ENCODE measurements at places on chromosomes 4 and X.

- no peak for DNase-seq
Measured at GRCh38 chrX:135432881-135433521, 11.3 kb downstream of the SMIM10L2A start.

- no peak for DNase-seq
Measured at GRCh38 chr4:7021355-7021754, 21.8 kb upstream of the TADA2B start.

GRCh38 chr4:105126311-105127169, 20.1 kb upstream of the TET2 start:
- DNase-seq: no peak

- no peak for DNase-seq
Measured at GRCh38 chr4:154779362-154779947, 1.6 kb upstream of the RBM46 start.

- no peak for DNase-seq
Measured at GRCh38 chr4:7524064-7524682, 89.4 kb upstream of the PSAPL1 start.

DNA sequence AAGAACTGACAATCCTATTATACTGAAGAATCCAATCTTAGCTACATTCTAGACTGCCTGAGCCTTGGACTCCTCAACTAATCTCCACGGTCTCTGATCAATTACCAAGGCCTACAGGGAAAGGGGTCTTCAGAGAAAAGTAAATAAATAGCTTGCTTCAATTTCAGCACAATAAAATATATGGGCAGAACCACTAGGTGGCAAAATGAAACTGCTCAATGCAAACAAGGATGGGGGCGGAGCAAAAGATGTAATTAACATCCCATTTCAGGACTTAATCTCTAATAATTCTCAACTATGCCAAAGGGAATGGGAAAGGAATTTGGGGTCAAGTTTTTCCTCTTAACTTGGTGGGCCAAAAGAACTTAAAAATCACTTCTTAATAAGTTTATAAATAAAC, 78.4 kb upstream of the MAP3K15 start:
- DNase-seq: no peak

DNA sequence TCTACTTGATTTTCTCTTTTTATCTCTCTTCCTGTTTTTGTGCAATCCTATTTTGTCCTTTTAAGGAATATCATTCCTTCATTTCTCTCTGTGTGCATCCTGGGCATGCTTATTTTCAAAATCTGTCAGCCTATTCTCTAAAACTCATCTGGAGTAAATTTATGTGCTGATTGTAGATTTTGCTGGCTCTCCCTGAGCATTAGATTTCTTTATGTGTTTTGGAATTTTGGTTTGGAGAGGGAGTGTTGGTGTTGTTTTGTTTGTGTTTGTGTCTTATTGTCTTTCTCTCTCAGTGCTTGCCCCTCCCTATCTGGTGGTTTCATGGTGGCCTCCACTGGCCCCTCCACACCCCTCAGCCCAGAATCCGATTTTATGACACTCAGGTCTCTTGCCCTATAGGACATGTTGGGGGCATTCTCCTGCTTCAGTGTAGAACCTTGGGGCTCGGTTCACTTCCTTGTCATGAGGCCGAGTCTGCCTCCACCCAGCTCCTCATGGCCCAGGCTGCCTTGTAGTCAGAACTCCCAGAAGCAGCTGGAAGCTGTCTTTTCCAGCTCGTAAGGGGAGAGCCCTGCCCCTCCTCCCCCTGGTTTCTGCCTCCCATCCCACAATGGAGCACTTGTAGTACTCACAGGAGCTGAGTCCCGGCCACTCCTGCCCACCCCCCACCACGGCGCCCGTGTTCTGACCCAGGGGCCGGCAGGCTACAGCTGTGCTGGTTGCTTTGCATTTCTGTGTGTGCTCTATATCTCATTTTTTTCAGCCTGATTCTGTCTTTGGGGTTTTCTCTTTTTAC, 24.5 kb upstream of the PJA1 start:
- DNase-seq: no peak

- DNase-seq: no peak
Measured at GRCh38 chrX:96453139-96453538, 231.5 kb upstream of the DIAPH2 start.

GRCh38 chrX:122464341-122464740, 719.7 kb upstream of the GRIA3 start:
- DNase-seq: no peak

DNA sequence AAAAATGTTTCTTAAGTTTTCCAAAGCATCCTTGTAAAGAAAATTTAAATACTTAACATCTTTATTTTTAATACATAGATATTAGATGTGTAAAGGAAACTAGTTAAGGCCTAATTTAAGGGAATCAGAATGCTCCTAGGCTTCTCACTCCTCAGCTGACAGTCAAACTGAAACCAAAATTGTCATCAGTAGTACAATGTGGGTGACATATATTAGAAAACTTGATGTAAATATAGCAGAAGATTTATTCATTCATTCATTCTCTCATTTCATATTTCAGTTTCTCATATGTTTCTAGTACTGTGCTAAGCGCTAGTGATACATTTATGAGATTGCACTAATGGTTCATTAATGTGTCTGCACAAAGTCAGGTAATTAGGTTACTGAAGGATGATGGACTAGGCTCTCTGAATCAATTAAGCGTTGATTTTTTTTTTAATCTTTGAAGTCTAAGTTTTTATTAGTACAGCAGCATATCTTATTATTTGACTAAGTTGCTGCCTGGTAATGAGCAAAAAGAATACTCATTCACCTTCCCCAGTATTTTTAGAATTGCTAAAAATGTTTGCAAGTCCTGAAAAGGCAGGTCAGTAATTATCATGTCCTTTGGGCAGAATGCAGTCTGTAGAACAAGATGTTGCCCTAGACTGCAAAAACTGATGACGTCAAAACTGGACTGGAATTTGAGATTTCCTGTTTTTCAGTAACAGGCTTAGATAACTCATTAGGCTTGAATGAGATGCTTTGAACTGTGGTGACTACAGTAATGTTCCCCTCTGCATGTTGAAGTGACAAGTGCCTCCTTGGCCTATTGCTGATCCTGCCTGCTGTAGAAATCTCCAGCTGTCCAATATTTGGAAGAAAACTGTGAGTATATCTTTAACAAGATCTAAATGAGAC, 128.7 kb downstream of the ARHGAP24 start:
- DNase-seq: no peak

DNA sequence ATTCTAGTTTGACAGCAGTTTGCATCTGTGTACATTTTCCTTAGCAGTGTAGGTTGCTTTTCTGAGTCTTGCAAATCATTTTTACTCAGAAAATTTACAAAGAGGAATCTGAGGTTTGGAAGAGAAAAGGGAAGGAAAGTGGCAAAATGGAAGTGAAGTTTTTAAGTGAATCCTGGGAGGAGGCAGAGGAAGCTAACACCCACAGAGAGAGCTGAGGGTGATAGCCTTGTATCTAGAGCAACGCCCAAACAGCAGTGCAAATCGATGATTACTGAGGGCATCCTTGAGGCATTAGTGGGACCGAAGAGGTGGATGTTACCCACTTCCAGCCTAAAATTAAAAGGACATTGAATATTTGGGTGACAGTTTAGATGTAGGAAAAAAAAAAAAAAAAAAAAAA, 31.8 kb downstream of the KLF3 start:
- no peak for DNase-seq

DNA sequence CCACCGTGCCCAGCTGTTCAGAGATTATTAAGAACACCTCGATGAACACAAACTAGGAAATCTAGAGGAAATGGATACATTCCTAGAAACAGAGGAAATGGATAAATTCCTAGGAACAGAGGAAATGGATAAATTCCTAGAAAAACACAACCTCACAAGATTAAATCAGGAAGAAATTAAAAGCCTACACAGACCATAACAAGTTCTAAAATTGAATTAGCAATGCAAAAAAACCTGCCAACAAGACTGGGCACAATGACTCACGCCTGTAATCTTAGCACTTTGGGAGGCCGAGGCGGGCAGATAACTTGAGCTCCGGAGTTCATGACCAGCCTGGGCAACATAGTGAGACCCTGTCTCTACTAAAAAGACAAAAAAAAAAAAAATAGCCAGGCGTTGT, 13.1 kb upstream of the IDS start:
- no peak for DNase-seq

DNA sequence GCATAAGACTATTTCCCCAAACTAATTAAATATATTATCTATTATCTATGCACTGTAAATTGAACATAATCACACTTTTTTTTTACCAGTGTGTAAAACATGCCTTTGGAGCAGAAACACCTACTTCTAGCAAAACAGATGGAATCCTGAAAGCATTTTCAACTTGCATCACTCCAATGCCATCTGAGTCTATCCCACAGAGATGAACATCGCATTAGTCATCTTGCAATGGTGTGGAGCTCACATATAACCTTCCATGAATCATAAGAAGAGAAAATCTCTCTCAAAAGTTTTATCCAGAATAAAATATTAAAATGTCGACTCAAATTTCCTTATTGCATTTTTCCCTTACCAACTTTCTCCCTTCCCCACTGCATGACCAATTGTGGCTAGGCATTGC, 406.7 kb upstream of the ACTRT1 start:
- DNase-seq: no peak

DNA sequence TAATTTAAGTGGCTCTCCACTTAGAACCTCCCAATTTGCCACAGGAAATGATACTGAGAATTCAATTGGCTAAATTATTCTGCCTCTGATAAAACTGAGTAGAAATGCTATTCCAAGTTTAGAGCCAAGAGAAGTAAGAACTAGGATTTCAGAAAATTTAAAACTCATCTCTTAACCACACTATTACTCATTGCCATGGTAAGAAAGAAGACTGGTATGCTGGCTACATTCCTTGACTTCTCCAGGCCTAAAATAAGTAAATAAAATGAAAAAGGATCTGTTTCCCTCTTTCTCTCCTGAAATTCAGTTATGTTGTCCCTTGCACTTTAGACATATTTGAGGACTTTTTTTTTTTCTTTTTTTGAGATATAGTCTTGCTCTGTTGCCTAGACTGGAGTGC, 23.3 kb downstream of the ZNF280C start:
- no peak for DNase-seq

GRCh38 chr4:77158487-77158861, 1.5 kb downstream of the CCNG2 start:
- DNase-seq: no peak

- DNase-seq: no peak
Measured at GRCh38 chr4:22957774-22958309, 265.1 kb downstream of the GBA3 start.

GRCh38 chr4:72286185-72286584, 254.4 kb downstream of the NPFFR2 start:
- no peak for DNase-seq

- DNase-seq: no peak
Measured at GRCh38 chr4:169379688-169380087, 108.9 kb upstream of the SH3RF1 start.

DNA sequence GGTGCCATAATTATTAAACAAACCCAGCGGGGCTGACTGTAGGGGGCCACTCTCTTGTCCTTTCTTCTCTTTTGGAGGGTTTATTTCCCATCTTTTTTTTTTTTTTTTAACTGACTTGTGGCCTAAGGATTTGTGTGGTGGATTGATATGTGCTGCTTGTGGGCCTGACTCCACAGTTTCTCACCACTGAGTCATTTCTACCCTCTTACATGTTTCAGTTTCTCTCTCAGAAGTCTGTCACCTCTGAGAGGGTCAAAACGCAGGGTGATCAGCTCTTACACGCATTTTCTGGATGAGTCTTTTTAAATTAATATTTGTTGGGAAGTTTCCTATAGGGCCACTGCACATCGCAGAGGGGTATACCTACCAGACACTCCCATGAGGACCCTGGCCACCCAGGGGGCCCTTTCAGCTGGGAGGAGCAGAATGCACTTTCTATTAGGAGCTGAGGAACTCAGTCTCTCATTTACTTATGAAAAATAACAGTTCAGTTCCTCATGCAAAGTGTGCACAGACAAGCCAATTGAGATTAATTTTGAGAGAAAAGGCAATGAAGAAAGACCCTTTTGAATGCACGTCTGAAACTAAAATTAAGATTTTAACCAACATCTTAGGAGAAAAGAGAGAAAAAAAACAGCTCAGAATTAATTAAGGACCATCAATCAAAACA, 407.9 kb downstream of the TECRL start:
- DNase-seq: no peak

- no peak for DNase-seq
Measured at GRCh38 chr4:184298254-184298653, 80.6 kb upstream of the ENPP6 start.

GRCh38 chr4:137541876-137542646, 9.8 kb upstream of the PCDH18 start:
- no peak for DNase-seq

GRCh38 chrX:38831949-38832348, 30.7 kb downstream of the MID1IP1 start:
- no peak for DNase-seq

- no peak for DNase-seq
Measured at GRCh38 chr4:133869486-133869885, 332.1 kb downstream of the PABPC4L start.

DNA sequence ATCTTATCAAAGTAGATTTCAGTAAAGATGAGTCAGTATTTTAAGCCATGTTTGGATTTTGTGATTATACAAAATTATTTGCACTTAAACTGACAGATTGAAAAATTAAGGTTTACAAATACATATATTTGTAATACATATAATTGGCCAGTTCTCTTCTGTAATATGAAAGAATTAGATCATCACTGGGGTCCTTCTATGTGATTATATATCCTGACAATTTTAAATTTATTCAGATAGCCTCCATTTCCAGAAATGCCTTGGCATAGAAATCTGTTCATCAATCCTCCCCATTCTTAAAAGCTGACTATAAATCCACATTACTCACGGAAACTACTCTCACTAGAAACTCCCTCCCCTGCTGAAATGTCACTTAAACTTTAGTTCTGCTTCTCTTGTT, 280.4 kb upstream of the ANXA10 start:
- DNase-seq: no peak

DNA sequence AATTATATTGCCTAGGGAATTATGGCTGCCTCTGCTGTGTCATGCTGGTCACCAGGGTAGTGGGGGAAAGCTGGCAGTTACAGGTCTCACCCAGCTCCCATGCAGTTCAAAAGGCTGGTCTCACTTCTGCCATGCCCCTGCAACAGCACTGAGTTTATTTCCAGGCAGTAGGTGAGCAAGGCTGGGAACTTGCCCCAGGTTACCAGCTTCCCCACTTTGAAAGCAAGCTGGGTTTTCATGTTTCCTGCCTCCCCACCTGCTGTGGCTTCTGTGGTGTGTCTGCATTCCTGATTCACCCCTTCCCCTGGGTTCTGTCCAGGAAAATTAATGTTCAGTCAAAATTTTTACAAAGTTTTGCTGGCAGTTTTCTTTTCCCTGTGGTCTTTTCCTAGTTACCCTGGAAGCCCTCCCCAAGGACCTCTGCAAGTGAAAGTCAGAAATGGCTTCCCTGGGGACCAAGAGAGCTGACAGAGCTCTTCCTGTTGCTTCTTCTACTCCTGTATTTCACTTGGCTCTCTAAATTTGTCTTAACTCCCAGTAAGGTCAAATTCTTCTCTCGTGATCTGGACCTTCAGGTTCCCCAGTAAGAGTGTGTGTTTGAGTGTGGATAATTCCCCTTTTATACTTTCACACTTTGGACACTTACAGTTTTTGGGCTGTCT, 58.5 kb upstream of the AGTR2 start:
- no peak for DNase-seq

DNA sequence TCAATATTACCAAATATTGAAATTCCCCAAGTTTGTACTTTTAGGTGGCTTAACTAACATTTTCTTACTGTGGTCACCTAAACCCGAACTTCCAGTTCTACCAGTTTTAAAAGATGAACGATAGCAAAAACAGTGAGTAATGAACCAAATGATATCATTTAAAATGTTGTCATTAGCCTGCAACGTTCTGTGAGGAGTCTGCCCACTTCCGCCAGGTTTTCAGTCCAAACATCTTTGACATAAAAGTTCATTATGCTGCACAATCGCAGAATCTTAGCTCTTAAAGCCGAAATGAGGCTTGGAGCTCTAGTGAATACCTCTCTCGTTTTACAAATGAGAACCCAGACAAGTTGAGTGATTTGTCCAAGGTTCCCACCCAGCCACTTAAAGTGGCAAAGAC, 762 bp downstream of the PIGA start:
- DNase-seq: no peak
